Stimulated activated CD8-positive, alpha-beta memory T cell treated with anti-CD3 and anti-CD28 coated beads, Interleukin-12 subunit alpha, Interleukin-12 subunit beta, amount 100 ng/mL, for 4 hours (primary cell): ENCODE measurements at places on chromosomes 7 and 10.

- DNase-seq = no peak
These were observed 23.5 kb upstream of the CARD11 start for GRCh38 chr7:3067193-3067592.

DNA sequence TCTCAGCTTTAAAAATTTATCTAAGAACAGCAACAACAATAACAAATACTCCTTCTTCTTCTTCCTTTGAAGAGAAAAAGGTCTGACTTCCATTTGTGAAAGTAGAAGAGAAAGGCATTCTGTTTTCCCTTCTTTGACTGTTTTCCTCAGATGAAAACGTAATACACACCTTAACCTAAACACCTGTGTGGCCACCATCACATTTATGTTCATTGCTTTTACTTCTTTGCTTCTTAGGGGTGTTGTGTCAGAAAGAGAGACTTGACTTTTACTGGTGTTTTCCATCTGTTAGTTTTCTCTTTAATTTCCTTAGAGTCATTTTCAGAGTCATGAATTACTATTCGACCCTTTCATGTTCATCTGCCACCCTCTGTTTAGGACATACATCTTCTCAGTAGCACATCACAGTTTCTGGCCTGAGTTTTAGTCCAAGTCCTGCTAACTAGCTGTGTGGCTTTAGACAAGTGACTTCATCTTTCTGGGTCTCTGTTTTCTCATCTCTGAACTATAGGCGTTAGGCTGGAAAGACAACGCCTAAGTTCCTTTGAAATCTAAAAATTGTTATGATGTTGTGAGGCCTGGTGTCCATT lies 283.8 kb downstream of the GATA3 start:
- no peak for DNase-seq

- DNase-seq = no peak
These were observed 76.5 kb downstream of the MAPK8 start for GRCh38 chr10:48382982-48383381.

DNA sequence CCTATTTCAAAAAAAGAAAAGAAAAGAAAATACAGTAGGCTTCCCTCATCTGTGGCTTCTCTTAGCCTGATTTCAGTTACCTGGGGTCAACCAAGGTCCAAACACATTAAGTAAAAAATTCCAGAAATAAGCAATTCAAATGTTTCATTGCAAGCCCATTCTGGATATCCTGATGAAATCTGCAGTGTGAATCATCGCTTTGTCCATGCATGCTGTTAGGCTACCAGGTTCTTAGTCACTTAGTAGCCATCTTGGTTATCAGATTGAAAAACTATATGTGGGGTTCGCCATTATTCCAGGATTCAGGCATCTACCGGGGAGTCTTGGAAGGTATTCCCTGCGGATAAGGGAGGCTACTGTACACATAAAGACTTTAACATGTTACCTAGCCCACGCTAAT lies 991 bp upstream of the FAM204A start:
- no peak for DNase-seq

GRCh38 chr7:90595801-90596670 lies at the start of gene CDK14:
Gene CDK14 (plus strand): TSS chr7:90596321. CDS start chr7:90596628, 307 bp downstream.
- no peak for DNase-seq

DNA sequence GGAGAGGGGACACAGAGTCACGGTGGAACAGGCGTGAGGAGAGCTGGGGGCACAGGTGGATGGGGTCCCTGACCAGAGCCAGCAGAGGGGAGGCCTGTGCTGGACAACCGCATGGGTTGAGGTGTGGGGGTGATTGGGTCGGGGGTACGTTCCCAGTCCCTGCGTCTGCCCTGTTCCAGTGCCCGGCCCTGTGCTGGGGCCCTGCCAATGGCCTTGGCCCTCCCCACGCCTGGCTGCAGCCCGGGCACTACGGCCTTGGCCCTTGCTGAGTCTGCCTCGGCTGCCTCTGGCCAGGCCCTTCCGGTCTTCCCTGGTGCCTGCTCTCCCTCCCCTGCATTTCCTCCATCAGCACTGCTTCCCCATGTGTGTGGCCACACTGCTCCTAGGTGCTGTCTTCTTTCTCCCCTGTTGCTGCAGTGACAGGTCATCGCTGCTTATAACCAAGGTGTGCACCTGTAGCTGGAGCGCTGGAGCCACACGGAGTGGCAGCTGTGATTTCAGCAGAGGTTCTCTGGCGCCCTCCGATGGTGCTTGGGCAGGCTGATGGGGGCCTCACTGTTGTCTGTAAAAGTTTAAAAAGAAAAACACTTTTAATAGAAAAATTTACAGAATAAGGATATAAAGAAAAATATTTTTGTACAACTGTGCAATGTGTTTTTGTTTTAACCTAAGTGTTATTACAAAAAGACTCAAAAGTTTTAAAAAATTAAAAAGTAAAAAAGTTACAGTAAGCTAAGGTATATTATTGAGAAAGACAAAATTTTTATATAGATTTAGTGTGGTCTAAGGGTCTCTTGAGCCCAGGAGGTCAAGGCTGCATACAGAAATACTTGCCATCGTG lies 45.2 kb upstream of the BHLHA15 start:
- DNase-seq = peak; percentile 14

DNA sequence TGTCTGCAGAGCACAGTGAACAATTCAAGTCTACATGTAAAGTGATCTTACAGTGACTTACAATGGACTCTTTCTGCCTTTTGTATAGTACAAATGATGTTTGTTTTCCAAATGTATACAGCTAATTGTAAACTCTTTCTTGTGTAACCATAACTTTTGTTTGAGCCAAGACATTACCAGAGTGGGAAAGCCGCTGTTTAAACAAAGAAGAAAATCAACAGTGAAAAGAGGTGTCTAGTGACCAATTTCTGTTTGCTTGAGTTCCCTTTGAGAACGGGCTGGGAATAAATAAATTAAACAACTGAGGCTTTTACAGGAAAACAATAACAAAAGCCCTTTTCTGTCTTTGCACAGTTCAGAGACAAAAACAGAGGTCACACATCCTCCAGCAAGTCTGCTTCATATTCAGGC lies 1163.4 kb downstream of the CNTNAP2 start:
- DNase-seq = no peak

DNA sequence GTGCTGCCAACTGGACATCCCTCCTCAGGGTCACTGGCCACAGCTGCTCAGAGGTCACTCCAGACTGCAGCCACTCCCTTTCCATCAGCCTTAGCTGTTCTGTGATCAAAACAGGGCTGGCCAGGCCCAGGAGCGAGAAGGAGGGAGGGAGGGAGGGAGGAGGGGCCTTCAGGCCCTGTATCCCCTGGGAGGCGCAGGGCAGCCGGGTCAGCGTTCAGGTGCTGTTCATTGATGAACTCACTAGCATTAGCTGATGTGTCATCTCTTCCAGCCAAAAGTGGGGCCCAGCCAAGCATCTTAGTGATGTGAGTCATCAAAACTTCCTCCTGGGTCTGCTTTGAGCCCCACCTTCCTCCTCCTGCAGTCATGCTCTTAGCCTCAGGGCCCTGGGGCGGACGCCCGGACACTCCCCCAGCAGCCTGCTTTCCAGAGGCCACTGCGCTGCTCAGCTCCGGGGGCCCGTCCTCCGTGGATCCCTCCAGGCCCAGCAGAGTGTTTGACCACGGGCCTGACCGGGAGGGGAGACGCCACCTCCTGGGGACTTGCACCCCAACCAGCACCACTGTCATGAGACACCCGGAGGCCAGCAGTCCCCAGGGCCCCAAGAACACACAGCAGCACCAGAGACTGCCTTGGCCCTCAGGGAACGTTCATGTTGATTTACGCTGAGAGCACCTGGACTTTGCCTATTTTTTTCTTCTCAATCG lies 149.2 kb downstream of the PRKAG2 start:
- DNase-seq = peak; percentile 24

- DNase-seq = no peak
These were observed 22.4 kb downstream of the NAMPT start for GRCh38 chr7:106262221-106262881.
